ENCODE measurements at places on chromosomes 16 and 17.

- DNase-seq = no peak
Measured at GRCh38 chr16:75502916-75503605, 7.8 kb upstream of the CHST6 start.

GRCh38 chr16:64159976-64160375 lies 961.9 kb downstream of the CDH11 start:
- no peak for DNase-seq

DNA sequence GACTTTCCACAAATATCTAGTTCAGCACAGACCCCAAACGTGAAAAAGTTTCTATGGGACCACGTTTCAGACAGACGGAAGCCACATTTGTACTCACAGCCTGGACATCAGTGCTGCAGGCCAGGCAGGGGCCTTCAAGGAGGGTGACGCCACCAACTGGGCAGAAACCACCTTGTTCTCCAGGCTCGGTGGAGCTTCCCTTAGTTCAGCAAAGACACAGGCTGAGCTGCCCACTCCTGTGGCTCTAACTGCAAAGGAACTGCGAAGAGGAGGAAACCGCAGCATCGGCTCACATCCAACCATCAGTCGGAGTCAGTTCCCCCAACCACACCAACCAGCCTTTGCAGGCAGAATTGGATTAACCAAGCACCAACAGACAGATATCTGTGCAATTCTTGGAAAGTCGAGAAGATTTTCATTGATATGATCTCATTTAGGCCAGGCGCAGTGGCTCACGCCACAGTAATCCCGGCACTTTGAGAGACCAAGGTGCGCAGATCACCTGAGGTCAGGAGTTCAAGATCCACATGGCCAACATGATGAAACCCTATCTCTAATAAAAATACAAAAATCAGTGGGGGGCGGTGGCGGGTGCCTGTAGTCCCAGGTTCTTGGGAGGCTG lies 73.3 kb upstream of the CNEP1R1 start:
- DNase-seq = no peak

DNA sequence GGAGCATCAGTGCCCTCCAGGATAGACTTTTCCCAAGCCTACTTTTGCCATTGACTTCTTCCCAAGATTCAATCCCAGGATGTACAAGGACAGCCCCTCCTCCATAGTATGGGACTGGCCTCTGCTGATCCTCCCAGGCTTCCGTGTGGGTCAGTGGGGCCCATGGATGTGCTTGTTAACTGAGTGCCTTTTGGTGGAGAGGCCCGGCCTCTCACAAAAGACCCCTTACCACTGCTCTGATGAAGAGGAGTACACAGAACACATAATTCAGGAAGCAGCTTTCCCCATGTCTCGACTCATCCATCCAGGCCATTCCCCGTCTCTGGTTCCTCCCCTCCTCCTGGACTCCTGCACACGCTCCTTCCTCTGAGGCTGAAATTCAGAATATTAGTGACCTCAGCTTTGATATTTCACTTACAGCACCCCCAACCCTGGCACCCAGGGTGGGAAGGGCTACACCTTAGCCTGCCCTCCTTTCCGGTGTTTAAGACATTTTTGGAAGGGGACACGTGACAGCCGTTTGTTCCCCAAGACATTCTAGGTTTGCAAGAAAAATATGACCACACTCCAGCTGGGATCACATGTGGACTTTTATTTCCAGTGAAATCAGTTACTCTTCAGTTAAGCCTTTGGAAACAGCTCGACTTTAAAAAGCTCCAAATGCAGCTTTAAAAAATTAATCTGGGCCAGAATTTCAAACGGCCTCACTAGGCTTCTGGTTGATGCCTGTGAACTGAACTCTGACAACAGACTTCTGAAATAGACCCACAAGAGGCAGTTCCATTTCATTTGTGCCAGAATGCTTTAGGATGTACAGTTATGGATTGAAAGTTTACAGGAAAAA lies 9.7 kb upstream of the CYLD start:
- no peak for DNase-seq

DNA sequence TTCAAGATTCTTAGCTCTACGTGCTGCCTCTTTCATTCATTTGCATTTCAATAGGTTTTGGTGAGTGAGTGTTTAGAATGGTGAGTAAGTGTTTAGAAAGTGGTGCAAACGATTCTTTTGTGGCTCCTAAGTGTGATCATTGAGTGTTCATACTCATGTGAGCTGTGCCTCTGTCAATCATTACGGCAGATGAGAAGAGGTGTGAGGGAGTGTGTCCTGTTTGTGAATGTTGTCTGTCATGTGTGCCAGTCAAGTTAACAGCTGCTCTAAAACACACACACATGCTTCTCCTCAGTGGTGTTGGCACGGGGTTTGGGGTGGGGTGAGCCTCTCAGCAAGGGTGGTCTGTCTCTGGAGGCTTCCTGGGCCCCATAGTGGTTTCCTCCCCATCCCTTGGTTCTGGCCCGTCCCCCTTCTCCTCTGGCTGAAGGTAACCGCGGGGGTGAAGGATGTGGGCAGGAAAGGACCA lies 11.4 kb downstream of the MYL4 start:
- no peak for DNase-seq

- no peak for DNase-seq
Measured at GRCh38 chr16:78288888-78289287, 189.4 kb downstream of the WWOX start.

- no peak for DNase-seq
Measured at GRCh38 chr16:6682142-6682811, 650.4 kb upstream of the RBFOX1 start.

DNA sequence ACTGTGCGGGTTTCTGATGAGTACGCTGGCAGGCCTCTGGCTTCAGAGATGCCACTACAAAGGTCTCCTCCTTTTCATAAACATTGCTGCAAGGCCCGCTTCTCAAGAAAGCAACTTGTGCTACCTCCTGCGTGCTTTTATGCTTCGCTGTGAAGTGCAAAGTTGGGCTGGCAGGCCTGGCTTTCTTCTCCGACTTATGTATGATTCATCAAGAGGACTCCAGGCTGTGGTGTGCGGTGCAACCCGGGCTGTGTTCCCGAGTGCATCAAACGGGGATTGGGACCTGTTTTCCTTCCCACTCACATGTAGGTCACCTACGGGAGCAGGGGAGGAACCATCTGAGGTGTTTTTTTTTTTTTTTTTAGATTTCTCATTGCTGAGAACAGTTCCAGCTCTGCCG lies 534.1 kb downstream of the WWOX start:
- DNase-seq = no peak

DNA sequence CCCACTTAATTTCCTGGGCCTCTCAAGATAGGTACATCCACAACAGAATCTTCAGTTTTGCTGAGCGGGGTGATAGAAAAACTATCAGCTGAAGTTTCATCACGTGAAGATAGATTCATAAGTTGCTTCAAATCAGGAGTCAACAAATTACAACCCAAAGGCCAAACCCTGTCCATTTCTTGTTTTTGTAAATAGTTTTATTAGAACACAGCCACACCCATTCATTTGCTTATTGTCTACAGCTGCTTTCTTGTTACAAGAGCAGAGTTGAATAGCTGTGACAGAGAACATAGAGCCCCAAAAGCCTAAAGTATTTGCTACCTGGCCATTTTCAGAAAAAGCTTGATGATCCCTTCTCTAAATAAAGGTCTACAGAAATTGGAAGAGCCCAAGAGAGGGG lies 300.1 kb upstream of the CDH5 start:
- DNase-seq = no peak

- DNase-seq = no peak
Measured at GRCh38 chr17:27257031-27257357, 36.9 kb upstream of the WSB1 start.

- no peak for DNase-seq
Measured at GRCh38 chr16:86671486-86672178, 93.3 kb downstream of the FOXL1 start.

DNA sequence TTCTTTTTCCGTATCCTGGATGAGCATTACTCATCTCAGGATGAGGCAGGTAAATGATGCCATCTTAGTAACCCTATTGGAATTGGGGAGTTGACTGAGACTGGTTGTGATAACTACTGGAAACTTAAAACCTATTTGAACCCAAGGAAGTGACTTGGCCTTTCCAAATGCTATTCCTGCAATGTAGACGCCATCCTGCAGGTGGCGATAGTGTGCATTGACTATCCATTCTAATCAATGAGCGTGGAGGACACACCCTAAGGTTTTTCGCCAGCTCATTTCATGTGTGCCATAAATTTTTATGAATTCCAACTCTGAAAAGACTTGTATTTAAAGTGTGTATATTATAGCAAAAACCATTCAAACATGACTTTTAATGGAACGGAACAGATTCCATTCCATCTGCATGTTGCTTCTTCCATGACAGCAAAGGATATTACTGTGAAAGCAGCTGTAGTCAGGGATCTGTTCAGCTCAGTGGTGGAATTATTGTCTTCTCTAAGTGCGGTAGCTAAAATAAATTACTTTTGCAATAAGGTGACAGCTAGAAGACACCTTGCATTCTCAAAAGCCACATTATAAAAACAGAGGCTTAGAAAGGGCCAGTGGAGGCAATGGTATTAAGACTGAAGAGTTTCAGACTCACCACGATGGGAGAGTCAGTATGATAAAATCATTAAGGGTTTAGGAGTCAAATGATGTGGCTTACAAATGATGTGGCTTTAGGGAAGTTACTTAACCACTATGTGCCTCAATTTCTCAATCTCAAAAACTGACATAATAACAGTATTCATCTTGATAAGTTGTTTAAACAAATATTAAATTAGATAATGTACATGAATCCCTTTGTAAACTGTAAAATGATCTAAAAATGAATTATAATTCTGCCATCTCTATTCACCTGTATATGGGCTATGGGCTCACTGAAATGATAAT lies 55.5 kb downstream of the SYT17 start:
- DNase-seq = no peak

DNA sequence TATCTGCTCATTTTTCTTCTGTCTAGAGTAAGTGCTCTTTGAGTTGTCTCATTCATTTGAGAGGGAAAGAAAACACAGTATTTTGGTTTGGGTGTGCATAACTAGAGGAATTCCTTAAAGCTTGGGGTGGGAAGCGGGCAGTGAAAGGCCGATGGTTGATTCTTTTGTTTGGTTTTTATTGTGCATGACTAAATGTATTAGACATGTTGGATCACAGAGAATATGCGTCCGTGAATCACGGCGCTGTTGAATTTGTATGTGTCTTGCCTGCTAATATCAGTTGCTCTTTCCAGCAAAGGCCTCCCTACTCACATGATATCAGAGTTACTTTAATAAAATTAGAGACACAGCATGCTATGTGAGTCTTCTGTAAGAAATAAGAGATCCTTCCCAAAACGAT lies 180.0 kb downstream of the CHD9NB start:
- DNase-seq = no peak

DNA sequence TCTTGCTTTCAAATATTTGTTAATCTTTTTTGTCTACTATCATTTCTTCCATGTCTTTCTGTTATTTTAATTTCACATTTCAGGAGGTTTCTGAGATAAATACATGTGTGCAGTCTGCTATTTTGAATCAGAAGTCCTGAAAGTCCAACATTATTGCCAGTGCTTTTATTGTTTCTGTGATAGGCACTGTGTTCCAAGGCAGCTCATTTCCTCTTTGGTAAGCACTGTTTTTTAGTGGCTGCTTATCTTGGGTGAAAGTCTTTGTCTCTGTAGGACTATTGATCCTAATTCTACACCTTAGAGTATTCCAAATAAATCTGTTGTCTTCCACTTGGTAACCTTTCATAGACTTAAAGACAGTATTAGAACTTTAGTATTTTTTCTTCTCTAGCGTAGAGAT lies 76.1 kb downstream of the PPM1E start:
- DNase-seq = no peak

DNA sequence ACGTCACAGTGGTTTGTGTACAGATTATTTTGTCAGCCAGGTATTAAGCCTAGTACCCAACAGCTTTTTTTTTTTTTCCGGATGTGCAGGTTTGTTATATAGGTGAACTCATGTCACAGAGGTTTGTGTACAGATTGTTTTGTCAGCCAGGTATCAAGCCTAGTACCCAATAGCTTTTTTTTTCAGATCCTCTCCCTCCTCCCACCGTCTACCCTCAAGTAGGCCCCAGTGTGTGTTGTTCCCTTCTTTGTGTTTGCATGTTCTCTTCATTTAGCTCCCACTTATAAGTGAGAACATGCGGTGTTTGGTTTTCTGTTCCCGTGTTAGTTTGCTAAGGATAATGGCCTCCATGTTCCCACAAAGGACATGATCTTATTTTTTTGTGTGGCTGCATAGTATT lies 19.9 kb downstream of the RPTOR start:
- DNase-seq = no peak

DNA sequence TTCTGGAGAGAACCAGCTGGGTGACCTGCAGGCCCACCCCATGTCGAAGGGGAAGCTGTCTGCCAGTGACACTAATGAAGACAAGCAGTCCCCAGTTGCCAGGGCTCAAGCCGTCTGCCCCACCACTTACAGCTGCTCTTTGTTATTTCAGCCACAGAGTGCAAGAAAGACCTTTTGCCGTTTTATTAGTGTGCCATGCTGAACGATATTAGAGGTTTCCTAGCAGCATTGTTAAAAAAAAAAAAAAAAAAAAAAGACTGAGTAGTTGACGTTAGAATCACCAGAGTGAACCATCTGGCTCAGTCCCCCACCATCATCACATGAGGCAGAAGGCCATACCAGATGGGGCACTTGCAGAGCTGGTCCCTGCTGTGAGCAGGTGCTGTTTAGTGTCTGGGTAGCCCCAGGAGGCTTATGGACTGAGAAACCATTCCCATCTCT lies 26.5 kb upstream of the SLC39A11 start:
- no peak for DNase-seq

DNA sequence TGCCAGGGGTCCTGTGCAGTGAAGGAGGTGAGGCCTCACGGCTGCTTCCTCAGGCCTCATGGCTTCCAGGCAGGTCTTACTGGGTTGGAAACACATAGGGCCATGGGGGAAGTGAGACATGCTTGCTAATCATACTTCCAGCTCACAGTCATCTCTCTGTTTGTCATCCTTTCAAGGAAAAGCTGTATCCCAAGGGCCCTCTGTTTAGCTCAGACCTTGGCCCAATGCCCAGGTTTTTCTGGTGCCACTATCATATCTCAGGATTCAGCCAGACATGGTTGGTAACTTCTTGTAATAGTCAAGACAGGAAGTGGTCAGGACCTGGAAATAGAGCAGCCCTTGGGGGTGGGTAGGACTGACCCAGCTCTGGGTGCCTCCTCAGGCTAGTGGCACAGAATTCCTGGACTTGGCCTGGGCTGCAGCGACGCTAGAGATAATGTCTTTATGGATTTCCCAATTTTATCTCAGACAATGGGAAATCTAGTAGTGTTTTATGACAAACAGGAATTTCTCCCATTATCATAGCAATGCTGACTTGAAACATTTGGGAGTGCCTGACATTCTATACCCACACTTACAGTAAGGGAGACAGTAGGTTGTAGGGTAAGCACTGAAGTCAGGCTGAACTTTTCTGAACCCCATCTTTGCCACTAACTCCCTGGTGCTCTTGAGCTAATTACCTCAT lies 13.5 kb upstream of the ITGB3 start:
- no peak for DNase-seq

DNA sequence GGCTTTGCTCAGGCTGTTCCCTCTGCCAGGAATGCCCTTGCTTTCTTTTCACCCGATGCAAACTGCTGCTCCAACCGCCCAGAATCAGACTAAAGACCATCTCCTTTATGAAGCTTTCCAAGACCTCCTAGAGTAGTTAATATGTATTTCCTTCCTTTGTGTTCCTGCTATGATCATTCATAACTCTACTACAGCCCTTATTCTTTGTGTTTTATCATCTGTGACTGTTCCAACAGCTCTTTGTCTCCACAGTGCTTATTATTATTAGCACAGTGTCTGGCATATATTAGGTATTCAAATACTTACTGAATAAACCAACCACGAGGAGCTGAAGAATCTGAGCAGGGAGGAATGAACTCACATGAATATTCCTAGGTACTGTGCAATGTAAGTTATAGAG lies 7.6 kb downstream of the PSME3IP1 start:
- DNase-seq = no peak

Measured in cortex of kidney (tissue), 1 donor.